T-helper 2 cell treated with Interferon-gamma antibody and Interleukin-4, amounts not matched to agents 5 μg/mL and 100 μg/mL, for 36 hours (primary cell): ENCODE measurements at places on chromosomes 12 and 14.

GRCh38 chr14:89484051-89484844 lies 67.2 kb upstream of the FOXN3 start:
- no peak for DNase-seq

DNA sequence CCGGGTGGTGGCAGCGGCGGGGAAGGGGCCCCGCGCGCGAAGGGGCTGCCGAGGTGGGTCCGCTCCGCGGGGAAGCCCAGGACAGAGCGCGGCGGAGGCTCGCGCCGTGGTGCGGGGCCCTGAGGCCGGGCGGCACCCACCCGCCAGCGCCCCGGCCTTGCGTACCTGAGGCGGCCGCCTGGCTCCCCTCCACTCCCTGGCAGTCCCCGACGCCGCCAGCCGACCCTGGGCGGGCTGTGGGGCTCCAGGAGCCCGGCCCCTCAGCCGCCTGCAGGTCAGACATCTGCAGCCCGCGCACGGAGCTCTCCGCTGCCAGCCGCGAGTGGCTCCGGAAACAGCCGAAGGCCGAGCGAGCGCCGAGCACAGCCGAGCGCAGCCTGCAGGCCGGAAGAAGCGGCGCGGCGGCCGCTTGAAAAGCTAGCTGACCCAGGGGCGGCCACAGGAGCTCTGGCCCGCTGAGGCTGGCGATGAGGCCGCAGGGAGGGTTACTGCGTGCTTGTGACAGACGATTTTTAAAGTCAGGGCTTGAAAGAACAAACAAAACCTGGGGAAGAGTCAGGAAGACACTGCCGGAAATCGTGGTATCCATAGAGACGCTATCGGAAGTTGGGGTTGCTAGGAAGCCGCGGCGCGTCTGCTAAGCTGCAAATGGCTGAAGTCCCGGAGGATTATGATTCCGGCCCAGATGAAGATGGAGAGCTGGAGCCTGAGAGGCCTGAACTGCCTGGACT lies at the start of the genes SAMD15 and TMED8:
Gene SAMD15 (plus strand): TSS at position 609 of the 731 bp plus-strand sequence. CDS start 40 bp downstream, at position 649.
Gene TMED8 (minus strand): TSS at position 324 of the 731 bp plus-strand sequence. CDS start 41 bp downstream, at position 283.
- peak; percentile 82 for DNase-seq

DNA sequence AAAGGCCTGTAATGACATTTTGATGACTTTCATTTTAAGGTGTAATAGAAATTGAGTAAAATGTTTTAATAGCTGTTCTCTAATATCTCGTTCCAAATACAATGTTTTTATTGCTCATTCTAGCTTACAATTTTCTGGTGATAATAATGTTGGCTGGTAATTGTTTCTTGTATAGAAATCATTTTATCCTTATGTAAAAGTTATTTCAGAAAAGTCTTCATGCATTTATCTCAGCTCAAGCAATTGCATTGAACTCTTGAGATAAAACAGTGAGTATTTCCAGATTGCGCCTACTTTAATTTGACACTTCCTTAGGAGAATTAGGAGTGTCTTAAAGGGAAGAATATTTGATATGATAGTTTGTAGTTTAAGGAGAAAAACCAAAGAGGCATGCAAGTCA lies 4.0 kb downstream of the RMST start:
- no peak for DNase-seq

DNA sequence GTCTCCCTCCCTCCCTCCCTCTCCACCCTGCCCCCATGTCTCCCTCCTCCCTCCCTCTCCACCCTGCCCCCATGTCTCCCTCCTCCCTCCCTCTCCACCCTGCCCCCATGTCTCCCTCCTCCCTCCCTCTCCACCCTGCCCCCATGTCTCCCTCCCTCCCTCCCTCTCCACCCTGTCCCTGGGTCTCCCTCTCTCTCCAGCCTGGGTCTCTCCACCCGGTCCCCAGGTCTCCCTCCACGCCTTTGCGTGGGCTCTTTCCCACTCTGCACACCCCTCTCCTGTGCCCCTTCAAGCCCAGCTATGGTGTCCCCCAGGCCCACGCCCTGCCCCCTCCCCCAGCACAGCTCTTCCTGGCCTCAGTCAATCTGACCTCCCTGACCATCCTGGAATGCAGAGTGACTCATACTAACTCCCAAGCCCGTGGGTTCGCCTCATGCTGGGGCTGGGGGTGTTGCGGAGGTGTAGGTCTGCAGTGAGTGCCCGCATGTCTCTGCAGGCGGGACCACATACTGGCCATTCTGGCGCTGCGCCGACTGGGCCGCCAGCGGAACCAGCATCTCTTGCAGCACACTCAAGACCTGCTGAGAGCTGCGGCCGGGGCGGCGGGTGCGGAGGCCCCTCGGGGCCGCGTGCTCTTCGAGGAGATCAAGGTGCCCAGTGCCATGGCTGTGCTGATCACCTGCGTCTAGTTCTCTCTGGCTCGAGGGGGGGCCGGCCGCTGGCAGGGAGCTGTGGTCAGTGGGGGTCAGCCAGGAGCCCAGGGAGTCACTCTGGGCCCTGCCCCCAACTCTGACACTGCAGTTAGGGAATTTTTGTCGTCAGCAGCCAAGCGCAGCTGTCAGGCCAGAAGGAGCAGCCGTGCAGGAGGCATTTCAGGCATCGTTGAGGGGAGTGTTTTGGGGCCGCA lies 13.5 kb upstream of the TNFAIP2 start:
- DNase-seq = no peak

GRCh38 chr12:117092886-117093285 lies 6.3 kb downstream of the TESC start:
- DNase-seq = no peak

DNA sequence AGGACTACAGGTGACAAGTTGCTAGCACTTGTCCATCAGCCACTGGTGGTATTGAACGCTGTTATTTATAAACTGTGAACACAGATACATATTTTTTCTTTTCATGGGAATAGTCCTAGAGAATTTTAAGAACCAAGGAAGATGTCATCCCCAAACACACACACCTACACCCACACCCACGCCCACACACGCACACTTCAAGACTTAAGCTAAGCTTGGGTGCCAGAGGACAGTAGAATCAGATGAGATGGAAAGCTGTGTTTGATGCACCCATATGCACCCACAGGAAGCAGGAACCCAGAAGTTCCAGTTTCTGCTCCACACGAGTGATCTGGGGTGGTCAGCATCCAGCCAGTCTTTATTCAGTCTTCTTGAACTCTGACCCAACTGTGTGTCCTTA lies 348.3 kb downstream of the KCNH5 start:
- DNase-seq = no peak

DNA sequence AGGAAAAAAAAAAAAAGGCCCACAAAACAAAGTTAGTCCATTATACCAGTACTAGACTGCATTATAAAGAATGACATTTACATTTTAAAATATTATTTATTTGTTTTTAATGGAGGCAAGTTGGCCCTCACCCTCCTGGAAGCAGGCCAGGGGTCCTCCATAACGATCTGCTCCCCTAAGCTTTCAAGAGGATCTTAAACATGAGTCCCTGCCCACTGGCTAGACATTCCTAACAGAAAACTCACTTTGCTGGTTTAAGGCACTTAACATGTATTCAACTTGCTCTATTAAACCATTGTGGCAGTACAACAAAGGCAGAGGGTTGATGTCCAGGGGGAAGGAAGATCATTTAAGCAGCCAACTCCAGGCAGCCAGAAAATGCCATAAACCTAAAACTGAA lies 111.4 kb downstream of the STXBP6 start:
- no peak for DNase-seq

DNA sequence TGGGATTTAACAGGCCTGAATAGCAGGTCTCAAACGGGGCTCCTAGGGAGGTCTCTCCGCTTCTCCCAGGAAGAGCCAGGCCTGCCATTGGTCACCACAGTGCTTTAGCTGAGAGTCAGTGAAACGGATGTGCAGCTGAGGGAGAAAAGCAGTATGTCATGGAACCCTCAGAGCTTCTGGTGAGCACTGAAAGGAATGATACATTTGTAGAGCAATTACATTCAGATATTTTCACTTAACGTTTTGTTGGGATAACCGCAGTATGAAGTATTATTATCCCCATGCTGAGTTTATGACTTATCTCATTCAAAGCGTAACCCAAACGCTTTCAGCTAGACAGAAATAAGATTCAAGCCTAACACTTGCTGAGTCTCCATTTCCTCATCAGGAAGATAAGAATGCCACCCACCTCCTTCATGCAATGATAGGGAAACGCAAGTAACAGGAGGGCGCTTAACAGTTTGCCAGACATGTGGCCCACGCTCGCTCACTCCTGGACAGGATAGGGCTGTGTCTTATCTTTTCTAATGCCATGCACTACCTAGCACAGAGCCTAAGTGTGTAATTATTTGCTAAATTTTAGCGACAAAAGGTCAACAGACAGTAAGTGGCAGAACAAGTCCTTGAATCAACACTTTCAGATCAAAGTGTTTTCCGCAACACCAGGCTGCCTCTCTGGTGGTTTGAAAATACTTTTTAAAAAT lies 28.2 kb downstream of the DAD1 start:
- peak; percentile 72 for DNase-seq

GRCh38 chr14:25340882-25341281 lies 290.9 kb upstream of the STXBP6 start:
- DNase-seq = no peak

GRCh38 chr14:100695423-100695738 lies 31.3 kb upstream of the DLK1 start:
- no peak for DNase-seq

DNA sequence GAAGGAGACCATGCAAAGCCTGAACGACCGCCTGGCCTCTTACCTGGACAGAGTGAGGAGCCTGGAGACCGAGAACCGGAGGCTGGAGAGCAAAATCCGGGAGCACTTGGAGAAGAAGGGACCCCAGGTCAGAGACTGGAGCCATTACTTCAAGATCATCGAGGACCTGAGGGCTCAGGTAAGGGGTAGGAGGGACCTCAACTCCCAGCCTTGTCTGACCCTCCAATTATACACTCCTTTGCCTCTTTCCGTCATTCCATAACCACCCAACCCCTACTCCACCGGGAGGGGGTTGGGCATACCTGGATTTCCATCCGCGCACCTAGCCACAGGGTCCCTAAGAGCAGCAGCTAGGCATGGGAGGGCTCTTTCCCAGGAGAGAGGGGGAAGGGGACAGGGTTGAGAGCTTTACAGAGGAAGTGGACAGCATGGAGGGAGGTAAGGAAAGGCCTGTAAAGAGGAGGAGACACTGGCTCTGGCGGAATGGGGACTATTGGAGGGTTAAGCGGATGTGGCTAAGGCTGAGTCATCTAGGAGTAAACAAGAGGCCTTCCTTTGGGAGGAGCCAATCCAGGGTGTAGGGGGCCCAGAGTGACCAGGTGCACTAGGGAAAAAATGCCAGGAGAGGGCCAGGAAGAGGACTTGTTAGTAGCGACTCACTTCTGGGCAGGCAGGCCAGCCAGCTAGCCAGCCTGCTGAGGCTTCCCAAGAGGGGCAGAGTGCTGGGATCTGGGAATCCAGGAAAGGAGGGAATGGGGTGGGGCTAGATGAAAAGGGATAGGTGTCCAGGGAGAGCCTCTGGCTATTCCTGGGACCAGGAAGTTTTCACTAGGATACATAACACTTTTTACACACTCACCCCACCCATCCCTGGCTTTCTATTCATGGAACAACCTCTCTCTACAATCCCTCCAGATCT lies 754 bp downstream of the KRT18 start:
- no peak for DNase-seq

DNA sequence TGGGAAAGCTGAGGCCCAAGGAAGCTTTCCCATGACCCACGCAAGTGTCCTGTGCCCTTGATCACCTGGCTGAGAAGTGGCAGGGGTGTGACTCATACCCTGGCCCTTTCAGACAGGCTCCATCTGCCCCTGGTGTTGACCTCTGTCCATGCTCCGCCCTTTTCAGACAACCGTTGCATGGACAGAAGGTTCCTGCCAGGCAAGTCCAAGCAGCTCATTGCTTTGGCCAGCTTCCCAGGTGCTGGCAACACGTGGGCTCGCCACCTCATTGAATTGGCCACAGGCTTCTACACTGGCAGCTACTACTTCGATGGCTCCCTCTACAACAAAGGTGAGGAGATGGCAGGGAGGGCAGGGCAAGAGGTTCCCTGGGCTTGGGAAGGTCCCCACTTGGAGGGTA lies 103.5 kb downstream of the WSCD2 start:
- no peak for DNase-seq

- DNase-seq = no peak
Observed at GRCh38 chr14:35044939-35045797, 904 bp upstream of the FAM177A1 start.

DNA sequence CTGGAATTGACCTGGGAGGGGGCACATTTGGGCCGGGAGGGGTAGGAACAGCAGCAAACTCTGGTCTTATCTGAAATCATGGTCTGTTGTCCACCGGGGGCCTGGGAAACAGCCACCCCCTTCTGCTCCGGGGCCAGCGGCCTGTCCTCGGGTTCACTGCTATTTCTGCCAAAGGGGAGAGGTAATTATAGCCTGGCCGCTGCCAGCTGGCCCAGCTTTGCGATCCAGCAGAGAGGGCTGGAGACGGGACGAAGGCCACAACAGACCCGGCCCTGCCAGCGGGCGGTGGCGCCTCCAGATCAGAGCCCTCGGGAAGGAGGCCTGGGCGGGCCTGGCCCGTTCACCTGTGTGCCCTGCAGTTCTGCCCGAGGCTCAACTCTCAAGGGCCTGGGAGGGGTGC lies at the start of gene C14orf180:
Gene C14orf180 (plus strand): TSS at position 258 of the 400 bp plus-strand sequence. CDS start 6,667 bp downstream, outside the sequence.
- DNase-seq = no peak

DNA sequence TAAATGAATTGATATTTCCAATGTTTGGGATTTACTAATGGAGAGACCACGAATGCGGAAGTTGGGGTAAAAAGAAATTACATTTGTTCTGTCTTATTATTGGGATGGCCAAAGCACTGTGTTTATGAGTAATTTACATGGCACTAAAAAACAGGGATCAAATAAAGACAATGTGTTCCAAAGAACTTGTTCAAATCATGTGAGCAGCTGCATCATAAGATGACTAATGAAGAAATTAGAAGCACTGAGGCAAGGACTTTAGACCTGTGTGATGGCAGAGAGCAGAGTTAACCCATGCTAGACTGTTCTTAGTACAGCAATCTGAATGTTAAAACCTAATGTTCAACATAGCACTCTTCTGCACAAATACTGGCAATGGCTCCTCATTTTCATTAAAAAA lies 34.3 kb upstream of the DCN start:
- no peak for DNase-seq

- DNase-seq = peak; percentile 38
Observed at GRCh38 chr14:98210045-98210672, 1061.8 kb downstream of the BCL11B start.

DNA sequence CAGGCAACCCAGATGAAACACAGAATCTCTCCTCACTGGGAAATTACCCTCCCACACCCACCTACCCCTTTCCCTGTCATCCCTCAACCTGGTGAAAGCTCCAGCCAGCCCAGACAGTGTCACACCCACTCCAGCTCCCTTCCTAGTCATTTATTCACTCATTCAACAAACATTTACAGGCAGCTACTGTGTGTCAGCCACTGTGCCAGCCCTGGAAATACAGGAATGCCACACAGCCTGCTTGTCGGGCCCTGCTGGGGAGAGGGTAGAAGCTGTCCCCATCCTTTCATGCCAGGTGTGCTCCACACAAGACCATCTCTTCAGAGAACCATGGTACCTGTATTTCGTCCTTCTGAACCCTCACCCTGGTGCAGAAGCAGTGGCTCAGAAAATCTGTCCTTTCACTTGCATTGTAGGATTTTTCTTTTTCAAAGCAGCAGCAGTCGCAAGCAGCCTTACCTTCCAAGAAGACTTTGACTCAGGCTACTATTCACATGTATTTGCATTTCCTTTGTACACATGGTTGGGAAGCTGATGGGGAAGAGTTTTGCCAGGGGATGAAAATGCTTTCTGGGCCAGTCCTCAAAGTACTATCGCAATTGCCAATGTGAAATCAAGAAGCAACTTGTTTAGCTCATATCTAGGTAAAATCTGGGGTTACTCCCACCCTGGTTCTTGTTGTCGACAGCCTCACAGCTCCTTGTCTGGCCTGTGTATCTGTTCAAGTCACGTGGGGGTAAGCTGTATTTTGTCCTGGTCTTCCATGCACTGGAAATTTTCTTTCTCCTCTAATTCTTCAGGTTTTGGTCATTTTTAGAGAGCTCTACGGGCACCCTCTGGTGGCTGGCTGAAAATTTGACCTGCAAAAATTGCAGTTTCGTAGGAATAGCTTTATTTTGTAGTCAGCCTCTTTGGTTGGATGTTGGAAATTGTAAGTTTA lies 147.4 kb upstream of the EGLN3 start:
- peak; percentile 12 for DNase-seq
